Stimulated activated CD4-positive, alpha-beta T cell treated with anti-CD3 and anti-CD28 coated beads, TNF-alpha, amount 100 ng/mL, for 24 hours (primary cell): ENCODE measurements at places on chromosomes 12 and 14.
A peak's percentile ranks its signal among the peaks of the same experiment; 100 is the strongest.

DNA sequence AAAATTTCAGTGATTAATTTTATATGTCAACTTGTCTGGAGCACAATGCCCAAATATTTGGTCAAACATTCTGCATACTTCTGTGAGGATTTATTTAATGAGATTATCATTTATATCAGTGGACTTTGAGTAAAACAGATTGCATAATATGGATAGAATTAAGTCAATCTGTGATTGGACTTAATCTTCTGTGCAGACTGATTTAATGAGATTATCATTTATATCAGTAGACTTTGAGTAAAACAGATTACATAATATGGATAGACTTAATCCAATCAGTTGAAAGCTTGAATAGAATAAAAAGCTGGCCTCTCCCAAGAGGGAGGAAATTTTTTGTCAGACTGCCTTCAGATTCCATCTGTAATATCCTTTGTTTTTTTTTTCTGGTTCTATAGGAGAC lies 1413.2 kb downstream of the LRFN5 start:
- DNase-seq: no peak

DNA sequence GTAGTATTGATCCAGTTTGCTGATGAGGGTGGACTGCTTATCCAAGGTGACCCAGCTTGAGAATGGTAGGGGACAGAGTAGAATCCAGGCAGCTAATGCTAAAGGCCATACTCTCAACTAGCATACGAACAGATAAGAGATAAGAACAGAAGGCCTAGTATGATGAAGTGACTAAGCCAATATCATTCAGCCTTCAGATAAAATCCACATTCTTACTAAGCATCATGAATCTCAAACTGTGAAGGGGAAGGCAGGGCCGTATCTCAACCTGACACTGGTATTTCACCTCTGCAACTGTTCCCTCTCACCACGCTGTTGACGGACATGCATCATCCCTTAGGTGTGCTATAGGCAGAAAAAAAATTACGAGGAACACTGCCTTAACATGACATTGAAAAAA lies 8.1 kb upstream of the CKAP4 start:
- no peak for DNase-seq

- DNase-seq: no peak
These were observed 203.7 kb downstream of the SPTSSA start for GRCh38 chr14:34258318-34258717.

DNA sequence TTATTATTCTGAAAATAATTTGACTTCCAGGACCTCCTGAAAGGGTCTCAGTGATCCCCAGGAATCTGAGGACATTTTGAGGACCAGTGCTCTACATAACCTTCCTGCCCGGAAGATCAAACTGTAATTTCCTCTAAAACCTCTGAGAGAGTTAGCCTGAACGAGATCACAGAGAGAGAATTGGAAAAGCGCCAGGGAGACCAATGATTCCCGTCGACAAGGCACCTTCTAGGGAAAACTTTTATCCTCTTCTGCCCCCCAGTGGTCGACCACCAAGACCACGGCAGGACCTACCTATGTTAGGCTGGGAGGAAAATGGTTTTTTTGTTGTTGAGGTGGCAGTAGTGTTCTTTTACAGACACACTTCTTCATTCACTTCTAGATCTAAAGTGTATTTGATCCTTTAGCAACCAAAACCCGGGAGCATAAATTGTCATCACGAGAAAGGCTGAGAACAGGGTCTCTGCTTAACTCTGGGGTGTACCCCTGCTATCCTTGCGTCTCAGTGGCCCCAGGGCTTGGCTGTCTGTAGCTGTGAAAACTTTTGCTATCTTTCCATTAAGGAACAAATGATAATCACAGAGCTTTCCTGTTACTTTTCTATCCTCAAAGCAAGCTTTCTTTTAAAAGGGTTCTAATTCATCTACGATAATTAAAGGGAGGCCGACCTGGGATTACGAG lies 62.9 kb upstream of the NID2 start:
- DNase-seq: peak; percentile 24

DNA sequence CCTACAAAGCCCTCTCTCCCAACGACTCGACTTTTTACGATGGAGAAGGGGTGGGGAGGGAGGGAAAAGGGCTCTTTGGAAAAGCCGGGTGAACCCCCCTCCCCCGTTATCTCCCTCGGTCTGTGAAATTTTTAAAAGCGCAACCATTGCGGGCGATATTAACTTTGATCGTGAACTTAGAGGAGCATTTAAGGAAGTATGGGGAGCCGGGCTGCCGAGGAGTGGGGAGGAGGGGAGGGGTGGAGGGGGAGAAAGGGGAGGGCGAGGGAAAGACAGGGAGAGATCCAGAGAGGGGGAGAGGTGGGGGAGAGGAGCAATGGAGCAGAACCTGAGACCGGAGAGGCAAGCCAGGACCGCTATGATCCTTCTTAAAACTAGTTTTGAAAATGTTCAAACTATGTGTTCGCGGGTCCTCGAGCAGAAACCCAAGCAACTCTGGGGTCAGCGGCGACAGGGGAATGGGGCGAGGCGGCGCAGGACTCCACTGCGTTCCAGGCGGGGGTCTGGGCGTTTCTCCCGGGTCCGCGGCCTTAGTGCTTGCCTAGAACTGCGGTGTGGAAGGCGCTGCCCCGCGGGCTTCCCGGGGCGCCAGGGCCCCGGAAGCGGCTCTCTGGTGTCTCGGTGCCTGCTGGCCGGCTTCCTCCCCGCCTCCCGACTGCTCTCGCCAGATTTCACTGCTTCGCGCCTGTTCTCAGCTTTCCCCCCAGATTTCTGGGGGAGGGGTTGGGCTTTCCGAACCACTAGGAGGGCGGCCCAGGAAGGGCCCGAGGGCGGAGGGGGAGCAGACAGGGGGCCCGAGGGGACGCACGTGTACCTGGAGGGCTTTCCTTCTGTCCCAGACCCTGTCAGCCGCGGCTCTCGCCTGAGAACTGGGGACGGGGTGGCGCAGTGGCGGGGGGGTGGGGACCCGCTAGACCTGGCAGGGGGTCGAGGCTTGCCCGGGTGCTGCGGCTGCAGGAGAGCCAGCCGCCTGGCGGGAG lies at the start of gene HOTAIR:
Gene HOTAIR, minus strand, starts transcription at position 871 of the 980 bp plus-strand sequence.
- no peak for DNase-seq

DNA sequence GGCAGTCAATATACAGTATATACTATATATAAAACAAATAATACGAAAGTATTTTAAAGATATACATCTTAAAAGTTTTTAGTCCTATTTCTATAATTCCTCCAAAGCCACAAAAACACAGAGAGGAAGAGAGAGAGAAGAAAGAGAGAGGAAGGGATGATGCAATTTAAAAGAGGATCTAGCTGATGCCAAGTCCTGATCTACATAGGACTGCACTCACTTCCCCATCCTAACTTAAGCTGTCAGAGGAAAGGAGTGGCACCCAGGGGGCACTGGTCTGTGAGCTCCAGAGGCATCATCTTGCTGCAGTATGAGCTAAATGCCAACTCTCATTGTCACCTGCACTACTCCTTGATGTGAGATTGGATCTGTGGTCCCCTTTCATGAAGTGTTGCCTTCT lies 95.8 kb downstream of the C12orf42 start:
- DNase-seq: no peak

GRCh38 chr12:68156636-68157035 lies 2.9 kb downstream of the IFNG start:
- no peak for DNase-seq

DNA sequence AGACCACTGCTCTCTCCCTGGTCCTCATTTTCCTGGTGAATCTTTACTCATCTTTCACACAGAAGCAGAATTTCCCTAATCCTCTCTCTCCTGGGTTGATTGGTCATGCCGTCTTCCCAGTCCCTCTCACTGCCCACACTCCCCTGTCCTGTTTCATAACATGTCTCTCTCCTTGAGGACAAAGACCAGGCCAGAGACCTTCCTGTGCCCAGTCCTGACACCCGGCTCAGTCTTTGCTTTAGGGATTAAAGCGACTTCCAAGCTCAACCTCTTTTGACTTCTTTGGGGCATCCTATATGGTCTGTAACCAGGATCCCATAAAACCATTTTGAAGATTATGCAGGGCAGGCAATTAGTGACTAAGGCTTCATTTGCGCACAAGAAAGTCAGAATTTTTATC lies 105.5 kb downstream of the BCL11B start:
- DNase-seq: no peak

GRCh38 chr12:131129839-131130238 lies 176.1 kb downstream of the ADGRD1 start:
- no peak for DNase-seq

GRCh38 chr14:39085933-39086332 lies 17.1 kb downstream of the SEC23A start:
- DNase-seq: no peak

- DNase-seq: no peak
These were observed 25.1 kb downstream of the GTSF1 start for GRCh38 chr12:54448344-54448743.
